Stimulated activated CD4-positive, alpha-beta T cell treated with anti-CD3 and anti-CD28 coated beads, Interleukin-1b, Interleukin-23, amount 100 ng/mL, for 1 hour (primary cell): ENCODE measurements at places on chromosomes 12 and 14.

DNA sequence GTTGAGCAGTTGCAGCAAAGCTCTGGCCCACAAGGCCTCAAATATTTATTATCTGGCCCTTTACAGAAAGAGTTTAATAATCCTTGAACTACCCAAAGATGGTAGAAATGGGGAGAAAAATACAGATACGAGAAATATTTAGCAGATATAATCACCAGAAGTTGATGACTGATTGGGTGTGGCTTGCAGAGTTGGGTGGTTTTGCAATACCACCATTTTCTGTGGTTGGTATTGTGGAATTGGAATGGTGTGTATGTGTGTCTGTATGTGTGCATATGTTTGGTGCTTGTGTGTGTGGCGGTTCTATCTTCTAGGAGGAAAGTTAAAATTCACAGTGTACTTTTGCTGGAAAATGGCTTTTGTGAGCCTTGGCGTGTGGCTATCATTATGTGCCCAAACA lies 85.4 kb upstream of the MANSC4 start:
- DNase-seq = no peak

GRCh38 chr14:45284802-45285201 lies 31.8 kb upstream of the MIS18BP1 start:
- no peak for DNase-seq

DNA sequence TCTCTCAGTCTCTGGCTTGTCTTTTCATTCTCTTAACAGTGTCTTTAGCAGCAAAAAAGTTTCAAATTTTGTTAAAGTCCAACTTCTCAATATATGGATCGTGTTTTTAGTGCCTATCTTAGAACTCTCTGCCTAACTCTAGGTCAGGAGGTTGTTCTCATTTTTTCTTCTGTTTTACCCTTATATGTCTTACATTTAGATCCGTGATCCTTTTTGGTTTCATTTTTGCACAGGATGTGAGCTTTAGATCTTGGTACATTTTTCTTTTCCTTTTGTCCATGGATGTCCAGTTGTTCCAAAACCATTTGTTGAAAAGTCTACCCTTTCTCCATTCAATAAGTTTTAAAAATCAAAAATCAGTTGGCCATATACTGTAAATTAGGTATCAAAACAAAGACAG lies 6.8 kb downstream of the VRK1 start:
- DNase-seq = no peak

DNA sequence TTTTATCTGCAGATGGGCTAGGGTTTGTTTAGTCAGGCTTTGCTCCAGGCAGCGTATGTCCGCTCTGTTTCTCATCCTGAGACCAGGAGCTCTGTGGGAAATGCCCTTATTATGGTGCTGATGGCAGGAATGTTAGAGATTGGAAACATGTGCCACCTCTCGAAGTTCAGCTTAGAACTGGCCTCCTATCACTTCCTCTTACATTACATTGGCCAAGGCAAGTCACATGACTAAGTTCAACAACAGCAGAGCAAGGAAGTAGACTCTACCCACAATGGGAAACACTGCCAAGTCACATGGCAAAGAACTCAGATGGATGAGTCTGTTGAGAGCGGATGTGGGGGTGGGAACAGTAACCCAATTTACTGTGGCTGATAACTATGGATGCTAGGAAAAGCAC lies 161.9 kb upstream of the WSCD2 start:
- DNase-seq = no peak

GRCh38 chr12:60266381-60266852 lies 670.6 kb downstream of the SLC16A7 start:
- DNase-seq = no peak

GRCh38 chr12:123238961-123239360 lies 5.7 kb downstream of the MTRFR start:
- no peak for DNase-seq

DNA sequence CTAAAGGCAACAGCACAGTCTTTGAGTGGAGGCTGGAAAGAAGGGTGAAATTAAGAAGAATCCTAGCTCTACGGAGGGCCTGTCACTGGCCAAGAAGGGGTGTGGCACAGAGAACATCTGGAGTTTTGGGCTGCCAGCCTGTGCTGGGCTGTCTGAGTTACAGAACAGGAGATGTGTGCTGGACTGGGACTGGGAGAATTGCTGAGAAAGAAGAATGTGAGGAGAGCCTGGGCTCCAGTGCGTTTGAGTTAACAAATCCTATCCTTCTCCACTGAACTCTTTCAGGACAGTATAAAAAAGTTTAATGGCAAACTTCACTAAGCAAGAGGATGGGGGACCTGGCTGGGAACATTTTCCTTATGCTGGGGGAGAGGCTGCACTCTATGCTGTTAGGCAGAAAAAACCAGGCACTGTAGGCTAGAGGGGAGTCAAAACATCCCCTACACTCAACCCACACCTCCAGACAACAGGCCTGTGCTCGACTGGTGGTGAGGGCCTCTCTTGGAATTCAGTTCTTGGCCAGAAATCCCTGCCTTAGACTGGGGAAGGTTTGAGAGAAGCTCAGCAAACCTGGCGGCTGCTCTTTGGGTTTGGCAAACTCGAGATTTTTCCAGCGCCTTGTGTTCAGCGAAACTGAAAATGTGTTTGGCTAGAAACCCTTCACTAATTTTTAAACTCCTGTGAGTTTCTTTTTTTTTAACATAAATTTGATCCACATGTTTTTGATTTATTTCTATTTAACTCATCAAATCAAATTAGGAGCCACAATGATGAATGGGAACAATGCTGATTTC lies 217.3 kb downstream of the MON2 start:
- no peak for DNase-seq

DNA sequence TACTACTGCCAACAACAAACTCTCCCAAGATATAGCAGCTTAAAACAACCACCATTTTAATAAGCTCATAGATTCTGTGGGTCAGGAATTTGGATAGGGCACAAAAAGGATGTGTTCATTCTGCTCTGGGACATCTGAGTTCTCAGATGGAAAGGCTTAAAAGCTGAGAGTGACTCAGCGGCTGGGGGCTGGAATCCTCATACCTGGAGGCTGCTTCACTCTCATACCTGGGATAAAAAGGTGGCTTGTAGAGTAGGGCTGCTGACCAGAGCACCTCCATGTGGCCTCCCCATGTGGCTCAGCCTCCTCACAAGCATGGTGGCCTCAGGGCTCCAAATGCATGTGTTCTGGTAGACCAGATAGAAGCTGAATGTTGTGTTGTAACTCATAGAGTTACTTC lies 20.2 kb upstream of the PELI2 start:
- DNase-seq = no peak

GRCh38 chr14:65421201-65421981 lies 8.9 kb downstream of the FUT8 start:
- DNase-seq = no peak

DNA sequence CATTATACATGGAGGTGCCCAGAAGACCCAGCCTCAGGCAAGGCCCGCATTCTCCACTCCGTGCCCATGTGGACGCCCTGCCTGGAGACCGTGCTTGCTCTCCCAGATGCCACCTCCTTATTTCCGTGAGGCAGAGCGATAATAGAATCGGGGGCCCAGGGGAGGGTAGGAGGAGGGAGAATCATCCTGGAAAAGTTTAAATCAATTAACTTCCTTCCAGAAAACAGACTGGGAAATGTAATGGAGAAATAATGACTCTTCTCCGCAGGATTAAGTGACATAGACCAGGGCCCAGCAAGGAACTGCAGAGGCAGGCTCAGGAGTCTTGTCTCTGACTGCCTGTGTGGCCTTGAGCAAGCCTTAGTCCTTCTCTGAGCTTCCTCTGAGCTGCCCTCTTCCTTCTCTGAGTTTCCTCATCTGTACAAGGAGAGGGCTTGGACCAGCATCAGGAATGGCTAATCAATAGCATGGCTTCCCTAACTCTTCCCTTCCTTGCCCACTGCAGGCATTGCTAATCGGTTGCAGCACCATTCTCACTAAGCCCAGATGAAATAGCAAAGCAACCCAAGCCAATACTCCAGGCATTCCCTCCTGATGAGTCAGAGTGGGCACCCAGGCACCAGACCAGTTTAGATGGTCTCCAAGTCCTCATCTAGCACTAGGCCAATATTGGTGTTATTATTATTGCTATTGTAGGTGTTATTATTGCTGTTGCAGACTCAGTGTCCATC lies 11.3 kb upstream of the FAM222A start:
- DNase-seq = no peak

DNA sequence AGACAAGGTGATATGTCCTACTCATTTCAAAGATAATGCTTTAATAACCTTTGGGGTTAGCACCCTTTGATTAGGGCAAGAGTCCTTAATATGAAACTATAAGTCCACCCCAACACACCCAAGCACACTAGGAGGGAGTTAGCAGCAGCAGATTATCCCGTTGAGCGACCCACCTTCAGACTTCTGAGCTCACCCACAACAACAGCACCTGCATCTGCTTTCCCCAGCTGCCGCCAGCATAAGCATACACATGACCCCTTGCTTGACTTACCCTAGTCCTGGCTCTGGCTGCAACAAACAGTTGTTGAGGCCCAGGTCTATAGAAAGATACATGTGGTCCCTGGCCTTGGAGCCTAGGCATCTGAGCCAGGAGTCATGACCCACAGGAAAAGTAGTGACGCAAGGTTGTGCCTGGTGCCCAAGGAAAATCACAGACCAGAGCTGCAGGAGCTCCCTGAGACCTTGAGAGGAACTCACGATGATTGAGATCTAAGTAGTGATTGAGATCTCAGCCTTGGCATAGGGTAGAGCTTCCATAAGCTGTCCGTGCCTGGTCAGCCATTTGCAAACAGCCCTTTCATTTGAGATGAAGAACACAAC lies 19.0 kb downstream of the ZDHHC22 start:
- DNase-seq = no peak

- no peak for DNase-seq
These were observed 398.1 kb downstream of the MED13L start for GRCh38 chr12:115879354-115879753.

DNA sequence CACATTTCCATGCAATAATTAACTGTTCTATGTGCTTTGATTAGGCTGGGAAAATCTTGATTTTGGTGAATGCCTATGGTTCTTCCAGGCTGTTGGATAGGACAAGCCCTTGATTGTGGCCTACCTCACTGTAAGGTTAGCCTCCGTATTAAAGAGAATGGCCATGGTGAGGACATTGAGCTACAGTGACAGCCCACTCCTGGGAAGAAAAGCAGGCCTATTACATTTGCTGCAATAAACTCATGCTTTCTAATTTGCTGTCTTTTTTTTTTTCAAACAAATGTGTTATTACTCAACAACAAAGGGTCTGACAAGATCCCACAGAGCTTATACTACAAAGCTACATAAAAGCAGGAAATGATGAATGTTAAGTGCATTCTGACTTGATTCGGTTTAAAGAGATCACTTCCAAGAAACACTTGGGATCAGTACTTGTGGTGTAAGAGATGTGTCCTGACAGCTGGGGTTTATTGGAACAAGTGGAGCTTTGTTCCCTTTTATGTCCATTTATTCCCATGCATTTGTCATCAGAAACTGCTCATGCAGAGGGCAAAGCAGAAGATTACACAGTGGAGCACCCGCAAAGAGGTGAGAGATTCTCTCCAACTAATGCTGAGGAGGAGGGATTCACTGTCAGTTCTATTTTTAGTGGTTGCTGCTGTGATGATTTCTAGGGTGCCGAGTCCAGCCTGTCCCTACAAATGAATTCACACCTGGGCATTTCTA lies 29.1 kb upstream of the KCNK10 start:
- DNase-seq = no peak

DNA sequence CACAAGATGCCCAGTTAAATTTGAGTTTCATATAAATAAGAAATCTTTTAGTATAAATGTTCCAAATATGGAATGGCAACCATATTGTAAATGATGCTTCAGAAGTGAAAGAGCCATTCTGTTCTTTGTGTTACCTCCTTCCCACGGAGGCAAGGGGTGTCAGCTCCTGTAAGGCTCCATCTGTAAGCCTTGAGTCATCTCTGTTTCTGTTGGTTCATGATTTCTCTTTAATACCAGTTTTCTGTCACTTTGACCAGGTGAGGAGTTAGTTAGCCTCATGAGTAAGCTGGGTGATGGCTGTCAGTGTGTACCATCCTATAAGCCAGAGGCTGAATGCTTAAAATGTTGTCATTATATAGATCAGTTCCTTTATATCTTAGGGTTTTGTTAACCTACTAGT lies 61.9 kb downstream of the TMEM30B start:
- DNase-seq = no peak

- DNase-seq = no peak
These were observed 13.5 kb downstream of the CPSF2 start for GRCh38 chr14:92135269-92135668.

DNA sequence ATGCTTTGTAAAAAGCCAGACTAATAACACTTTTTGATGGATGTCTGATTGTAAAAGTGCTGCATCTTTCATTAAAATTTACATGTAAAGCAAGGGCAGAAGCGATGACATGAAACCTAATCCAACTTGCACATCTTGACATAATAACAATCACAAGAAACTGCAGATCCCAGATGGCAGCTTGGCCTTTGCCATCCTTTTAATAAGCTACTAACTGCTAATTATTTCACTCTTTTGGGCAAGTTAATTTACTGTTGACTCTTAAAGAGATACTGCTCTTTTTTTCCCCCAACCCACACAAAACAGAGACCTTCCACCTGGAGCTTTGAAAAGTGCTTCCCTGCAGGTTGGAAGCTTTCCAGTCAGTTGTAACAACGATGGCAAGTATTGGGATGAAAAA lies 137.5 kb downstream of the NRXN3 start:
- no peak for DNase-seq

GRCh38 chr14:104245723-104246122 lies 107.3 kb downstream of the KIF26A start:
- DNase-seq = no peak

DNA sequence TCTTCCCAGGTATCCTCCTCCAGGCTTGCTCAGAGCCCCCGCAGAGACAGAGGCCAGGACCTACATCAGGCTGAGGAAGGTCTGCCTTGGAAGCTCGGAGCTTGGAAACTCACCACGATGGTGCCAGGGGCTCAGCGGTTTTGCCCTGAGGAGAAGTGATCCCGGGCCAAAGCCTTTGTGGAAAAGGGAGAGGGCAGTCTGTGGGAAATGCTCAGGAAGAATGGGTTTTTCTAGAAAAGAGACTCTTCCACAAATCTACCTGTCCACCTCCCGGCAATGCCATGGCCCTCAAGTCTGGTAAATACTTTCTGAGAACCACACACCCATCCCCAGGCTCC lies 8.0 kb downstream of the KRT2 start:
- DNase-seq = no peak

DNA sequence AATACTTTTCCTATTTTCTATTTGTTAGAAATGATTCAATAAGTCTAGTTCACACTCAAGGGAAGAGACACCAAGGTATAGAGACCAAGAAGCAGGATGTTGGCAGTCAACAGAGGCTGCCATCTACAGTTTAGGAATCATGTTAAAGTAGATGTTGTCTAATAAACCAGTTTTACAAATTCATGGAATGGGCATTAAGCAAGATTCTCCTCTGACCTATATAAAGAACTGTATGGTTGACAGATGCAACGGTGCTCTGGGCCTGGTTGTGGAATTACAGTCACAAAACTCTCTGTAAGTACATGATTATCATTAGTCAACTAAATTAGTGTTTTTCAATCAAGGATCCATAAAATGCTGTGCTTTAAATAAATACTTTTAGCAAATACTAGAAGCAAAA lies 475.1 kb downstream of the NAV3 start:
- no peak for DNase-seq

GRCh38 chr14:106586098-106586704 lies 1059.8 kb downstream of the TMEM121 start:
- DNase-seq = peak; percentile 45

- no peak for DNase-seq
These were observed 1.9 kb downstream of the KNTC1 start for GRCh38 chr12:122528992-122529391.
